ENCODE measurements at places on chromosomes 3 and 15. TPM values are rescaled to one million over a fixed set of nuclear protein-coding genes. Genes with fewer than 3 reads are reported as not detected.

DNA sequence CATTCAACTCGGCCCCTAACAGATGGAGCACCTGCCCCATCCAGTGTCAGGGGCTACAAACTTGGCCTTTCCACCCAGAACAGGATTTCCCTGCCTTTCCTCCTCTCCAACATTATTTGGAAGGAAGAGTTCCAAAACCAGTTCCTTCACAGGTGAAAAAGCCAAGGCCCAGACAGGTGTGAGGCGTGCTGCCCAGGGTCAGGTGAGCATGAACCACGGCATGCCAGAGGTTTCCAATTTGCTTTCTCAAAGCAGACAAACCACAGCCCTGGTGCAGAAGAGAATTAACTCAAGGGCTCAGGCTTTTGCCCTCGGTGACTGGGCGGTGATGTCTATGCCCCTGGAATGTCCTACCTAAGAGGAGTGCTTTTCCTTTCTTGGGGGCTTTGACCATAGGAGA, 43.2 kb downstream of the LDHAL6B start:
- DNase-seq, result no peak

- DNase-seq, result no peak
Measured at GRCh38 chr3:120070263-120070981, 23.8 kb downstream of the GSK3B start.

DNA sequence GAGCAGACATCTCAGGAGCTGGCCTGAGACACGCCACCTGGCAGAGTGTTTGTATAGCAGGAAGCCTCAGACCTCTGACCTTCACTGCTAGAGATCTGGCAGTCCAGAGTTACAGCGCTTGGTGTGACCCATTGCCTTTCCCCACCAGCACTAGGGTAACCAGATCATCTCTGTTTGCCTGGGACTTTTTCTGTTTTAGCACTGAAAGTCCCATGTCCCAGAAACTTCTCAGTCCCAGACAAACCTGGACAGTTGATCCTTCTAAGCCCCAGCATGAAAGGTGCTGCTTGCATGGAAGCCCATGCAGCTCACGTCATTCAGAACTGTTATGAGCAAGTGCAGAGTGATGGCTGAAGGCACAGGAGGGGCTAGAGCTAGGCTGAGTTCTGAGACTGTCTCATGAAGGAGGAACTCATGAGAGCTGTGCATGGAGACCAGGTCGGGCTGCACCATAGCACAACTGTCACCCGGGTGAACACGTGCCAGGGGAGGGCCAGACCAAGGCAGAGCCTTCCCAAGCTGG, 18.2 kb upstream of the AHSG start:
- DNase-seq, result no peak

DNA sequence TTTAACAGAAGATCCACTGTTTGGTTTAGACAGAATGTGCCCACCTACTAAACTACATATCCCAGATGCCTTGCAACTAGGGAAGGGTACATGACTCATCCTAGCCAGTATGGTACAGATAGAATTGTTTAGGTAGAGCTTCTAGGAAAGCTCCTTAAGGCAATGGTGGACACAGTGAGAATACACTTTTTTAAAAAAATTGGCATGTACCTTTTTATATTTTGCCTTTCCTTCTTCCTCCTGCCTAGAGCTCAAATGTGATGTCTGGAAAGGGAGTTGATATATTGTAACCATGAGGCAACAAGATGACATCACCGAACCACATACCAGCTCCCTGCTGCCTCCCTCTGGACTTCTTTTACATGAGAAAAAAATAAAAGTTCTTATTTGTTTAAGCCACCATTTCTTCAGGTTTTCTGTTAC, 14.4 kb upstream of the C3orf80 start:
- DNase-seq, result no peak

- DNase-seq, result no peak
Measured at GRCh38 chr15:58545307-58546065, 113.7 kb downstream of the LIPC start.

- DNase-seq, result no peak
Measured at GRCh38 chr15:87489456-87489855, 767.1 kb downstream of the NTRK3 start.

DNA sequence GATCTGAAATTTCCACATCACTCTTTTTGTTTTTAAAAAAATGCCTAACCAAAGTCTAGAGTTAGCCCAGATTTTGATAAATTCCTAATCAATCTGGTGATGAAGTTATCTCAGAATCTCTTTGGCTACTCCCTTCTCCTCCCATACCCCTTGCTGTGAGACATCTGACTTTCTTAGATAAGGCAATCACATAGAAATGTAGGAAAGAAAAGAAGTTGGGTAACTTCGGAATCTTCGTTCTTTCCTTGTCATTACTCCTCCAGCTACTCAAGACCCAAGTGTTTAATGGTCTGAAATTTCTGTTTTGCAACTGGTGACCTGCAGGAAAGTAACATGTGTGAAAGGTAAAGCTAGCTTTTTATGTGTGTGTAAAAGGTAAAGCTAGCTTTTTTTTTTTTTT, 37.8 kb downstream of the MYL3 start:
- DNase-seq, result no peak

DNA sequence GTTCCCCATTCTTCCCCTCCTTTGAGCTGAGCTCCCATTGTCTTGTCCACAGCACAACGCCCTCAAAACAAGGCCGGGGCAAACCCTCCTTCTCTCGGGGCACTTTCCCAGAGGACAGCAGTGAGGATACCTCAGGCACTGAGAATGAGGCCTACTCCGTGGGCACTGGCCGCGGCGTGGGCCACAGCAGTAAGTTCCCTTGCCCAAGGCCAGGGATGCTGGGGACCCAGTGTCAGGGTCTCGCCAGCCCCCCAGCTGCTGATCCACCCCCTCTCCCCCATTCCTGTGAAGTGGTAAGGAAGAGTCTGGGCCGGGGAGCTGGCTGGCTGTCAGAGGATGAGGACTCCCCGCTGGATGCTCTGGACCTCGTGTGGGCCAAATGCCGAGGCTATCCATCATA, 4.2 kb upstream of the OGG1 start:
- DNase-seq, result no peak

DNA sequence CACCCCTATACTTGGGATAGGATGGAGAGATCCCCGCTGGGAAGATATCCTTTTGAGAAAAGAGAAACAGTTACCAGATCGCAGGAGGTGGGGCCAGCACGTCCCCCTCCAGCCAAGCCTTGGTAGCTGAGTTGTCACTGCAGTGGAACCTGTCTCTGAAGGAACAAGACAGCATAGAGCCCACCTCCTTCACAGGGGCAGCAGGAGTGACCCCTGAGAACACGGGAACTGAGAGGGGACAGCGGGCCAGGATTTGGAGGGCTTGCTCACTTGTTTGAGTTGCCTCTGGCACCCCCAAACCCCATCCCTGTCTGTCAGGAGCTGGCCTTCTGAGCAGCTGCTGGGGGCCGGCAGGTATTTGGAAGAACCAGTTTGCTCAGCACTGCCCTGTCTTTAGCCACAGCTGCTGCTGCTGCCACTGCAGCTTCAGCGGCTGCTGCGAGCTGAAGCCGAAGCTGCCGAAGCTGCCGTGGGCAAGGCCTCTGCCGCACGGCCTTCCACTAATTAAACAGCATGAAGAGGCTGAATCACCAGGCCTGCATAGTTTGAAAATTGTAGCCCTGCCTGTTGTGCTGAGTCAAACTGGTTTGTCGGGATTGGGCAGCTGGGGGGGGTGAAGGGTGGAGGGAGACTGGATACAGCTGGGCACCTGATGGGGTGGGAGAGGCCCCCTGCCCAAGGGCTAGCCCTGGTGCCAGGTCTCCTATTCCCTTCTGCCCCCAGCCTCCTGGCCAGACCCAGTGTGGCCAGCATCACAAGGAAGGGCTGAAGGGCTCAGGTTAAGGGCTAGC, 4.0 kb downstream of the EPHB3 start:
- no peak for DNase-seq

- no peak for DNase-seq
Measured at GRCh38 chr3:129035360-129036221, 25.0 kb upstream of the GP9 start.

DNA sequence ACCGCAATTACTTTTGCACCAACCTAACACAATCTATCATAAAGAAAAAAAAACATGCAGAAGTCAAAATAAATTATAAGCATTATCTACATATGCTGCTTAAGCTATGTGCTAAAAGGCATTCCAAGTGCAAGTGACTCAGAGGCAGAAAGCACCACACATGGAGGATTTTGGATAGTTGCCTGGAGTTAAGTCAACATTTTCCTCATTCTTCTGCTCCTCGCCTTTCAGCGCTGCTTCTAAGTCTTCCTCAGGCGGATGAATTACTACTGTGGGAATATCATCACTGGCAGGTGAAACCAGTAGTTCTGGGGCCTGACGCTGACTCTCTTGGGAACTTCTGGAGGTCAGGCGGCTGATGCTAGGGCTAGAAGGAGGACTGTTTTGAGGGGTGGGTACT, 53.1 kb downstream of the SLC4A7 start:
- DNase-seq, result no peak

DNA sequence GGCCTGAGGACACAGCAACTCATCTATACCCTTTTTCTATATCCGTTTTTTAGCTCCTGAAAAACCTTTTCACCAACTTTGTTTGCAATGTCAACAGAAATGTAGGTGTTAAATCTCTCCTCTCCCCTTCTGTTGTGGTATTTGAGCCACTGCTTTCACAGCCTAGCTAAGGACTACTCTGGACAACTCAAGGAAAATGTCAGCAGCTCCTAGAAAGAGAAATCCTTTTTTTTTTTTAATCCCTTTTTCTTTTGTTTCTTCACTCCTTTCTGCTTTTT, 176.6 kb downstream of the KLHL25 start:
- DNase-seq, result no peak

GRCh38 chr15:72487070-72487797, 13.1 kb downstream of the ARIH1 start:
- DNase-seq, result no peak

- no peak for DNase-seq
Measured at GRCh38 chr3:56124546-56124945, 343.7 kb downstream of the ERC2 start.

Gene BFSP2
- polyA plus RNA-seq, result not detected

Gene FBXW12
- not detected for polyA plus RNA-seq

Gene TGM4
- polyA plus RNA-seq, result not detected

Gene CLDN11
- 1.3 TPM for polyA plus RNA-seq

Gene CHST13
- not detected for polyA plus RNA-seq

Gene BNC1
- polyA plus RNA-seq, result 0.04 TPM

Gene SLCO2A1
- polyA plus RNA-seq, result 1.4 TPM

Gene VGLL4
- 8.0 TPM for polyA plus RNA-seq

Data from psoas muscle (tissue), 8 donors.